ENCODE measurements at places on chromosomes 5 and 9.

DNA sequence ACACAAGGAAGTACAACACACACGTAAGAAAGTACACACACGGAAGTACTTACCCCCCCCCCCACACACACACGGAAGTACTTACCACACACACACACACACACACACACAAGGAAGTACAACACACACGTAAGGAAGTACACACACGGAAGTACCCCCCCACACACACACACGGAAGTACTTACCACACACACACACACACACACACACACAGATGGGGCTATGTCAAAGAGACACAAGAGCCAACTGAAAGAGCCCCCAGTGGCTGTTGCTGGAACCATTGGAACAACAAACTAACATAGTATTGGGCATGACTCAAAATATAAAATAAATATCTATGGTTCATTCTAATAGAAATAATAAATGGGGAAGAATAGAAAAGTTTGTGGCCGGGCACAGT lies 4.9 kb upstream of the MAPK9 start:
- no peak for DNase-seq

- no peak for DNase-seq
These were observed 77.7 kb downstream of the HOMER1 start for GRCh38 chr5:79436224-79436623.

DNA sequence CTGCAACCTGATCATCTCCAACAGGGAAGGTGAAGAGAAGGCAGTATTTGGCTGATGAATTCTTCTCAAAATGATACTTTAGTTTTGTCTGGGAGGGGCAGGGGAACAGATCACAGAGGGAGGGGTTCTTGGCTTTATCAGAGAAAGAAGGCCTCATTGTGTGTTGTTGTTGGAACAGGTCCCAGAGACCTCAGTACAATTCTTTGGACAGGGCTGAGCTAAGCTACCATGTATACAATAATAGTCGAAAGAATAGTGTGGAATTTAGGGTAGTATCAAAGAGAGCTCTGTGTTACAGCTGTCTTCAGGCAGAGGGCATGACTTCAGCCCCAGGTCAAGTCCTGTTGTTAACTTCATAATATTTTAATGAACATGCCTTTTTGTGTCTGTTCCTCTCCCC lies 39.9 kb downstream of the ARHGAP26 start:
- no peak for DNase-seq

DNA sequence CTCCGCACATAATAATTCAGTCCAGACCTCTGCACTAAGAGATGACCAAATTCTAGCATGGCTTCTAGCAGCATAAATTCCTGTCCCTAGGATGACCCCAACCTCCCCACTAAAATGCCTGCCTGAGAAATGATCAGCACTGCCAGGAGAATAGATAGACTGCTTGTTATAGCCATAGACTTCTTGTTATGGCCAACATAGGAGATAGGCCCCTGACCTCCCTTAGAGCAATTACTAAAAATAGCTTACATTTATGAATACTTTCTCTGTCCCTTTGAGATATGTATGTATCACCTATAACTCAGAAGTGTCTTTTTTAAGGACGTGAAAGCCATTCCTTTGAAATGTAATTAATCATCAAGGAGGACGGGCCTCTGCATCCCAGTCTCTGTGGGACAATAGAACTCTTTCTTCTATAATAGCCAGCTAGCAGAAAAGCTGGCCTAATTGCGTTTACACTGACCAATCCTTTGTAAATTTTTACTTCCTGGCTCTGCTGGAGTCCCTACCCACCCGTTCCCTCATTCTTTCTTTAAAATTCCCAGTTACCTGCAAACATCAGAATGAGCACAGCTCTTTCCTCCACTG lies 1002.7 kb downstream of the CDH18 start:
- no peak for DNase-seq

Data from left kidney (tissue), 8 donors.